ENCODE measurements at places on chromosomes 16 and 17.

GRCh38 chr16:4972938-4973587 lies 14.9 kb downstream of the SEC14L5 start:
- no peak for DNase-seq

GRCh38 chr16:24984903-24985675 lies 30.1 kb downstream of the ARHGAP17 start:
- no peak for DNase-seq

GRCh38 chr17:41803049-41804020 lies 8.4 kb downstream of the P3H4 start:
- DNase-seq, result no peak

- no peak for DNase-seq
Measured at GRCh38 chr17:82862737-82863382, 23.0 kb upstream of the ZNF750 start.

- DNase-seq, result no peak
Measured at GRCh38 chr17:38589462-38590114, 16.2 kb downstream of the SRCIN1 start.

DNA sequence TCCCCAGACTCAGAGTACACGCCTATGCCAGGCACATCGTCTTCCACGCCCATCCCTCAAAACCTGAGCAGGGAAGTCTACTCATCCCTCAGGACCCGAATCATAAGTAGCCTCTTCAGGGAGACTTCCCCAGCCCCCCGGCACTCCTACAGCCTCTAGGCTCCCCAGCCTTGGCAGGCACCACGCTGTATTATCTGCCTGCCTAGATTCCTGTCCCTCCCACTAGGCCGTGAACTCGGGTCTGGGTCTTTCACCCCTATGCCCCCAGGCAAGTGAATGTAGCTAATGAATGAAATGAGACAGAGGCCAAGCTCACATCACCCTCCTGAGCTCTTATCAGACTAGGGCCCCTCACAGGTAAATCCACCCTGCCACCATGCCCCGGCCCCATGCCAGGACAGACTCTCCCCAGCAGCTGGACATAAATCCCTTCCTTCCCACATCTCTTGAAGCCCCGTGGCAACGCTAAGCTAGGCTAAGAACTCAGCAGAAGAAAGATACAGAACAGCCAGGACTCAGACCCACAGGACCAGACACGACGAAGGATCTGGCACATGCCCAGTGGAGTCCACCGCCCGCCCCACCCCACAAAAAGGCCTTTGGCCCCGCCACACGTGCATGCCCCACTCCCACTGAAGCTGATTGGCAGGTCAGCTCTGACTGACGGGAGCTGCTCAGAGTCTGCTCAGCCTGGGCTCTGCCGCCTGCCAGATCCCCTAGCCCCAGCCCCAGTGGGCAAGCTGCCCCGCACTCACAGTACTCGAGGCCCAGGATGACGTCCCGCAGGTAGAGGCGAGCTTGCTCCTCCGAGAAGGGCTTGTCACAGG lies 13.0 kb downstream of the CAMKK1 start:
- DNase-seq, result no peak

GRCh38 chr17:55314784-55315491 lies 50.2 kb downstream of the HLF start:
- DNase-seq, result no peak

DNA sequence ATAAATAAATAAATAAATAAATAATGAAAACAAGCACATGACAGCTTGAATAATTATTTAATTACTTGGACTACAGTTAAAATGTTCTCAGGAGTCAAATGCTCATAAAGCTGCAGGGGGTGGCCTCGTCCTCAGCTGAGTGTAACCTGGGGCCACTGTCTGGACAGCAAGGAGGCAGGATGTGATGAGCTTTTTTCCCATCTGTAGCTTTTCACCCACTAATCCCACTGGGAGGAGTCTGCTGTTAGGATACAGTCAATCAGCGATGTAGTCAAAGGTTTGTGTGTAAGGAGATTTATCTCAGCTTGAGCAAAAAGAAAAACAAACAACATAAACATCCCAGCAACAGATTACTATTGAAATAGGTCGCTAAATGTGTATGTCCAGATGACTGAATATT lies 22.5 kb downstream of the ZCCHC14 start:
- no peak for DNase-seq

DNA sequence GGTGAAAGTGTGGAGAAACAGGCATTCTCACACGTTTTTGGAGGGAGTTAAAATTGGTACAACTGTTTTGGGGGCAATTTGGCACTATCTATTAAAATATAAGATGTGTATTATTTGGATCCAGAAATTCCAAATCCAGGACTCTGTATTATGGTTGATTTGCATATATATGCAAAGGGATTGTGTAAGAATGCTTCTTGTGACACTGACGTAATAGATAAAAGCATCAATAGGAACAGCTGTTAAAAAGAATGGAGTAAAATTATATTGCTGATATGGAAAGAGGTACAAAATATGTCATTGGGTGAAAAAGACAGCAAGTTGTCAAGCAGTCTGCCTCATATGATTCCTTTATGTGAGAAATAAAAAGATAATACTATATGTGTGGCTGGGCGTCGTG lies 17.3 kb downstream of the FA2H start:
- DNase-seq, result no peak

DNA sequence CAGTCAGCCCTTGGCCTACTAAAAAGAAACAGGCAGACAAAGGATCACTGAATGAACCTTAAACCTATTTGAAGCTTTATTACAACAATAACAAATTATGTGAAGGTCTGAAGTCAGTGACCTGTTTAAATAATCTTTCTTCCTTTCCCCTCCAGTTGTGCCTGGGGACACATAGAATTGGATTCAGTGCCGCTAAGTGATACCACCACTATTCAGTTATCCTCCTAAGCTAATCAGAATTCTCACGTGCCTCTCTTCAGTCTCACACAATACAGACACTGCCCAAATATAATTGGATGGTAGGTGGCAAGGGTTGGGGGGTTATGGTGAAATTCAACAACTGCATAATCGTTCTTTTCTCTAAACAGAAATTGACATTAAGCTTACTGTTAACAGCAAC lies 11.4 kb downstream of the TXNDC11 start:
- DNase-seq, result no peak

DNA sequence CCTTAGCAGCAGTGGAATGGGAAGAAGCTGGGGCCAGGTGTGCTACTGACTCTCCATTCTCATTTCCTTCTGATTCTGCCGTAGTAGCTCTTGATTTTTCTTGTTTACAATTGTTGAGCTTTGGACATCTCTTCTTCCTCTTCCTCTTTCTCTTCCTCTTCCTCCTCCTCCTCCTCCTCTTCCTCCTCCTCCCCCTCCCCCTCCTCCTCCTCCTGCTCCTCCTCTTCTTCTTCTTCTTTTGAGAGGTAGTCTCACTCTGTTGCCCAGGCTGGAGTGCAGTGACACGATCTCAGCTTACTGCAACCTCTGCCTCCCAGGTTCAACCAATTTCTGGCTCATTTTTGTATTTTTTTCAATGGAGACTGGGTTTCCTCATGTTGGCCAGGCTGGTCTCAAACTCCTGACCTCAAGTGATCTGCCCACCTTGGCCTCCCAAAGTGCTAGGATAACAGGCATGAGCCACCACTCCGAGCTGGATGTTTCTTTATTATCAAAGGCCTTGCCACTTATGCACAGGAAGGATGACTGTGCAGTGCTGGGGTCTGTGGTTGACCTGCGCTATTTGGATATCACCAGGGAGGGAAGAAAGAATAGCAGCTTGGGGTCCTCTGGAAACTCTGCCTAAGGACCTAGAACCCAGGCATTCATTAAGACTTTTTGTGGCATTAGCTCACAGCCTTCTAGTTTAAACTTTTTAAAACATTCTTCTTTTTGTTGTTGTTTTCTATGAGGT lies 127.8 kb upstream of the KCNJ16 start:
- DNase-seq, result no peak

GRCh38 chr16:81782236-81782635 lies 3.1 kb downstream of the PLCG2 start:
- DNase-seq, result no peak

- DNase-seq, result no peak
Measured at GRCh38 chr17:76917829-76918228, 49.6 kb downstream of the MGAT5B start.

DNA sequence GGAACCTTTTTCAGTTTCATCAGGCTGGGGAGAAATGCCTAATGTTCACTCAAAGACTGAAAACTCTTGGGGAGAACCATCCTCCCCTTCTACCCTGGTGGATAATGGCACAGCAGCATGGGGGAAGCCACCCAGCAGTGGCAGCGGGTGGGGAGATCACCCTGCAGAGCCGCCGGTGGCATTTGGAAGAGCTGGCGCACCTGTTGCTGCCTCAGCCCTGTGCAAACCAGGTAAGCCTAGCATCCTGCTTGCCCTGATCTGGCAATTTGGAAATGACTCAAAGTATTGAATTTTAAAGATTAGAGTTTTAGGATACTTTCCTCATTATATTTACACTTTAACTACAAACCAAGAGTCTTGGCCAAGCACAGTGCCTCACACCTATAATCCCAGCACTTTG lies 63.8 kb downstream of the TMC6 start:
- no peak for DNase-seq

- no peak for DNase-seq
Measured at GRCh38 chr17:50205111-50205962, 3.9 kb upstream of the COL1A1 start.

GRCh38 chr17:8161289-8162232 lies 1.2 kb downstream of the VAMP2 start:
- no peak for DNase-seq

DNA sequence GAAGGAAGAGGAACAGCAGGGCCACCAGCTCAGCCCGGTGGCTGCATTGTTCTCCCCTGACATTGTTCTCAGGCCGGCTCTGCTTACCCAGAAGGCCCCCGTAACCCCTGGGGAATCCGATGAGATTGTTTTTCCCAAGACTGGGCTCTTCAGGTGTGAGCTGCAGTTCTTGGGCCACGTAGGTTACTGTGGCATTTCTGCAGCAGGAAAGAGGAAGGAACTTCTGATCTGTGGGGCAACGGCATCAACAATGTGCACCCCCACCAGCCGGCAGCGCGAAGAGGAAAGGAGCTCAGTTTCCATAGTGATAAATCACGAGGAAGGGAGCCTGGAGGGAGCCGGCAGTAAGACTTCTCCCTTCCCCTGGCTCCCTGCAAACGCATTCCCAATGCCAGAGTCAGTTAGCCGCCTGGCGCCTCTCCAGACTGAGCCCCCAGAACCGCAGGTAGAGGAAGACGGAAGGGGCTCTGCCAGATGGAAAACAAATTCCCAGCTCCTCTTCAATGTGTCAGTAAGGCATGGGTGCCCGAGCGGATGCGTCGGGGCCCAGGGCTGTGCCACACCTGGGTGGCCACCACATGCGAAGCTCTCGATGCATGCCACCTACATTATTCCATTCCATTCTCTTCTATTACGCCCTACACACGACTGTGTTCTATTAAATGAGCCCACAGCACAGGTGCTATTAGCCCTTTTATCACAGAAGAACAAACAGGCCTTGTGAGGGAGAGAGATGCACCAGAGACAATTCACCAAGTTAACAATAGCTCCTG lies 21.5 kb upstream of the PECAM1 start:
- DNase-seq, result peak; percentile 43

DNA sequence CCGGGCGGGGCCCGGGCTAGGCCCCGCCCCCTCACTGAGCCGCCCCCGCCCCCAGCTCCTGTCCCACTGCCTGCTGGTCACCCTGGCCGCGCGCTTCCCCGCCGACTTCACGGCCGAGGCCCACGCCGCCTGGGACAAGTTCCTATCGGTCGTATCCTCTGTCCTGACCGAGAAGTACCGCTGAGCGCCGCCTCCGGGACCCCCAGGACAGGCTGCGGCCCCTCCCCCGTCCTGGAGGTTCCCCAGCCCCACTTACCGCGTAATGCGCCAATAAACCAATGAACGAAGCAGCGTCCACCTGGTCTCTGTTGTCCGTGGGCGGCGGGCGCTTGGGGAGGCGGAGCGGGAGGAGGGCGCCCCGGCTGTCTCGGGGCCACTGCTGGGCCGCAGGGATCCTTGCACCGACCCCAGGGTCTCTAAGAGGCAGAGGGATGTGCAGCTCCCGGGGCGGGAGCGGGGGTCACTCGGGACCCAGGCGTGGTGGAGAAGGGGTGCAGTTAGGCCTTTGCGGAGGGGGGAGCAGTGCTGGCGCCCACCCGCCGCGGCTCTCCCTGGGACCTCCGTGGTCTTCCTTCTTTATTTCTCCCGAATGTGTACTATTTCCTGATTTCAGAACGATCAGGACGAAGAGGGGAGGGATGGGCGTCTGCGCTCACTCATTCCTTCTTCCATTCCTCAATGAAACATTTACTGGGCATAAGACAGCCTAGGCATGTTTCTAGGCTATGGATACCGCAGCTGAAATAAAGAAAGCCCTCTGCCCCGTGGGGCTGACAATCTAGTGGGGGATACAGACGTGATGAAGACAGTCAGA lies 2.0 kb downstream of the HBZ start:
- DNase-seq, result peak; percentile 11

- peak; percentile 83 for DNase-seq
Measured at GRCh38 chr16:30741461-30741914, 6.7 kb upstream of the PHKG2 start.

- no peak for DNase-seq
Measured at GRCh38 chr17:14997290-14997689, 267.8 kb downstream of the PMP22 start.

GRCh38 chr16:77677129-77677528 lies 45.2 kb upstream of the NUDT7 start:
- no peak for DNase-seq

DNA sequence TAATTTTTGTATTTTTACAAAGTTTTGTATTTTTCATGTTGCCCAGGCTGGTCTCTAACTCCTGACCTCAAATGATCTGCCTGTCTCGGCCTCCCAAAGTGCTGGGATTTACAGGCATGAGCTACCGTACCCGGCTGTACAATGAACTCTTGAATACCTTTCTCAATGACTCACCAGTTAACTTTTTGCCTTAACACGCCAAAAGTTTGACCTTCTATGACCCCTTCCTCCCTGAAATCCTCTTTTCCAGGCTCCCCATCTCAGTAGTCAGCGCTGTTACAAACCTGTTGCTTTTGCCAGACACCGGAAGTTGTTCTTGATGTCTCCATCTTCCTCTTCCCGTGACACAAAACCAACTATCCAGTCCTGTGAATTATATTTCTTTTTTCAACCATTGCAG lies 158.1 kb upstream of the ASIC2 start:
- no peak for DNase-seq

GRCh38 chr17:34639706-34640425 lies 60.5 kb downstream of the TMEM132E start:
- no peak for DNase-seq

DNA sequence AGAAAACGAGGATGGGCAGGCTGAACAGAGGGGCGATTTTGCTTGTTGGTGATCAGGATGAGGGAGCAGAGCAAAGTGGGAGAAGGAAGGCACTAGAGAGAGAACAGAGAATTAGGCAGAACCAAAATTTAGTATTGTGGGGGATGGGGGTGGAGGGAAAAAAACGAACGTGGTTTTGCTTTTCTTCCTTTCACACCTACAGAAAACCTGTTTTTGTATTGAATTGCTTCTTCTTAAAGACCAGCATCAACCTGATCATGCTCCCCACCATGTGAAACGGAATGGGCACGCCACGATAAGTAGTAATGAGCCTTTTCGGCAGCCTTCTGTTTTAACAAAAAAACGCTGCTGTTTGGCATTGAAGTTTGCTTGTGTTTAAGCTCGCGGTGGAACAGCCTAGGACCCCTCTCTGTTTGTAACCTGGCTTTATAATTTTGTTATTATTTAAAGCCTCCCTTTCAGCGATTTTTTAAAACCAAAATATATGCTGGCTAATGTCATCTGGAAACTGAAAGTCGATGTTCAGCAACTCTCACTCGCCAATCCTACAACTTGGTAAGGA lies 36.8 kb downstream of the ERCC4 start:
- DNase-seq, result no peak

- no peak for DNase-seq
Measured at GRCh38 chr17:36085765-36086164, 4.2 kb downstream of the CCL3 start.

GRCh38 chr16:81313701-81314602 lies 810 bp upstream of the GAN start:
- no peak for DNase-seq

GRCh38 chr17:29369831-29370735 lies 20.1 kb upstream of the TAOK1 start:
- peak; percentile 54 for DNase-seq
